ENCODE measurements at places on chromosomes 7 and 10.
A peak's percentile ranks its signal among the peaks of the same experiment; 100 is the strongest.

DNA sequence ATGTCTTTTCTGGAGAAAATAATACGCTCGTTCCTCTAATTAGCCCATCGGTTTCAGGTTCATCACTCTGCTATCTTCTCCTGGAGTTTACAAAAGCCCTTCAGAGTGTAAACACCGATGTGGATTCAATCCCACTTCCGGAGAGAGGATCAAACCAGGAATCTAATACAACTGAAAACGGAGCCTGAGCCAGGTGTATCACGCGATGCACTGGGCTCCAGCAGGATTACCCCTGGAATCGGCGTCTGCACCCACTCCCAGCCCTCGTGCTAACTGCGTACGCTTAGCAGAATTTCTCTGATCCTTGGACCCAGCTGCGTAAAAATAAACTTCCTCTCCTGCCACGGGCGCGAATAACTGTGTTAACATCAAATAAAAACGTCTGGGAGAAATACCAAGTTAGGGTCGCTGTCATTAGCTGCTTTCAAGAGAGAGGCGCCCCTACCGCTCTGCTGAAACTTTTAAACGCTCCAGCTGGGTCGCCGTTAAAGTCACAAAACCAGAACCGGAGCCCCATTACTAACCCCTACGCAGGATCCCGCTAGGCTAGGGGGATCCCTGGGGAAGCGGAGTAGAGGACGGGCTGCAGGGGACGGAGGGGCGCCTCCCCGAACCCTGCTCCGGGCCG, 502 bp downstream of the ZNF3 start:
- no peak for DNase-seq

DNA sequence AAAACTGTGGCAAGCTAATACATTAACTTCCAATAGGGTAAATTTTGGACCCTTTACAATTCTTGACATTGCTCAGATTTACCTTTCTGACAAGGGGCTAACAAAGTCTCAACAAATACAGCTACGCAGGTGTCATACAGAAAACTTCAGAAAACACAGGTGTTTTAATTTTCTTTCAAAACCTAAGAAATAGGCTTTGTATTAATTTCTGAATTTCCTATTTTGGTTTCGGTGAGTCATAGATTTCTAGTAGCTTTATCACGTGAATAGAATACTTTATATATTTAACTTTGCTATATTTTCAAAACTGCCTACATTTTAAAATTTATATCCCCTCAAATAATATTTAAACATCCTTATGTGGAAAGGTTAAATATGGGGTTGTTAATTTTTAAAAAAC, 215.3 kb downstream of the DGKB start:
- no peak for DNase-seq

DNA sequence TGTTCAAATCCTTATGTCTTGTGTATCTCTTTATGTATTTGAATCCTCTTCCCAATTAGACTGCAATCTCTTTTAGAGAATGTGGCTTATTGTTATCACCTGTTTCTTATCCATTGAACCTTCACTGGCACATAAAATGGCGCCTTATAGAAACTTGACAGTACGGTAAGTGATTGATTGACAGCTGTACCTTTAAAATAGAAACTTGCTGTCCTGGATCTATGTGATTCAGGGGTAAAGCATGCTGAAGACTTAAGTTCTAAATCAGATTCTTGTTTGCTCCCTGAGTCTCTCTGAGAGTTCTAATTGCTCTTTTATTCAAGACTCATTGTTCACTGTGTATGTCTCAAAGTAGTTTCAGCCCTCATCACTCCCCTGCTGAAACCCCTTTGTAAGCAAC, 91.3 kb downstream of the CACNB2 start:
- DNase-seq, result no peak

GRCh38 chr7:101814991-101815825, 2.2 kb upstream of the CUX1 start:
- DNase-seq, result peak; percentile 15
